CD14-positive monocyte (primary cell): ENCODE measurements at places on chromosomes 16 and 17.

DNA sequence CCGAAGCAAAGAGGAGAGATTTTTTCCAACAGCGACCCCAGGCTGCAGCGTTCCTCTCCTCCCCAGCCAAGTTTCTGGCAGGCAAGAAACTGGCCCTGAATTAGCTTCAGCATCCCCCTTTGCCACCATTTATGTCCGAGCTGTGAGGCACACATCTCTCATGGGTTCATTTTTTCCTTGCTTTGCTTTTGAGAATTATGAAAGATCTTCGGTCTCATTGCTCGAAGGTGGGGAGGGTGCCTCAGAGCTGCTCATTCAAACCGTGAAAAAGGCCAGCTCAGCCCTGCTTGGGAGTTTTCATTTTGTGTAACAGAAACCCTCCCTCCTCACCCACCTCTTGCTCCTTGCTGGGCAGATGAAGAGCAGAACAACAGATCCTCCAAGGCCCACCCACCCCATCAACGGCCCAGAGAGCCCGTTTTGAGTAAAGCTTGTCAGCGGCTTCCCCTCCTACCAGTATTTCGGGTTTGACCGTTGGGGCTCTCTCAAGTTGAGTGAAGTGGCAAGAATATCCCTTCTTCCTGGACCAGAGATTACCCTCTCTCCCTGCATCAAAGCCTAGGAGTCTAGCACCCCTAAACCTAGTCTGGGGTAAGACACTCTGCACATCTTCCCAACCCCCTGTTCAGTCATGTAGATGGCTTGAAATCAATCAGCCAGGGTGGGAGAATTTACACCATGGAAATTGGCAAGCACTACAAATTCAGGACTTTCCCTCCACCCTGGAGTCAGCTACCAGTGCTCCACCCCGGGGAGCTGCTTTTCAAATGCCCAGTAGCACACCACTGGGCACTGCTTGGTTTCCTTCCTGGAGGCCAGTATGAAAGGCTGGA is 1.8 kb downstream of the CCR7 start:
- no peak for DNase-seq

GRCh38 chr17:46950997-46951621 is 27.9 kb downstream of the RPRML start:
- no peak for DNase-seq

GRCh38 chr16:30722443-30722842 is 23.5 kb downstream of the SRCAP start:
- no peak for DNase-seq

- no peak for DNase-seq
These were observed 122.2 kb downstream of the SMG6 start for GRCh38 chr17:2181206-2181896.

DNA sequence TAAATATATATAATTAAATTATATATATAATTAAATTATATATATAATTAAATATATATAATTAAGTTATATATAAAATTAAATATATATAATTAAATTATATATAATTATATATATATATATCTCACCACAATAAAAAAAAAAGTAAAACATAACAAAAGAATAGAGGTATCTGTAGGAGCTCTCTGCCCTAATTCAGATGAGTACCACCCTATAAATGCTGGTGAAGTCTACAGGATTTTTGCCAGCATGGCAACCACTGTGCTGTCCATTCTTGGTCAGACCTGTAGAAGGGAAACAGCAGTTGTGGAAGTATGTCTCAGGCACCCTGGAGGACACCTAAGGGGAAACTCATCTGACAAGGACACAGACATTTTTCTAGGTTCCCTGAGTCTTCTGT is 259.7 kb downstream of the PRKCA start:
- no peak for DNase-seq

GRCh38 chr16:19589771-19590302 is 34.3 kb downstream of the VPS35L start:
- no peak for DNase-seq

- no peak for DNase-seq
These were observed 153.4 kb downstream of the RGS9 start for GRCh38 chr17:65290616-65291015.
